ENCODE measurements at places on chromosomes 12 and 14. TPM values are rescaled to one million over a fixed set of nuclear protein-coding genes. Genes with fewer than 3 reads are reported as not detected.

DNA sequence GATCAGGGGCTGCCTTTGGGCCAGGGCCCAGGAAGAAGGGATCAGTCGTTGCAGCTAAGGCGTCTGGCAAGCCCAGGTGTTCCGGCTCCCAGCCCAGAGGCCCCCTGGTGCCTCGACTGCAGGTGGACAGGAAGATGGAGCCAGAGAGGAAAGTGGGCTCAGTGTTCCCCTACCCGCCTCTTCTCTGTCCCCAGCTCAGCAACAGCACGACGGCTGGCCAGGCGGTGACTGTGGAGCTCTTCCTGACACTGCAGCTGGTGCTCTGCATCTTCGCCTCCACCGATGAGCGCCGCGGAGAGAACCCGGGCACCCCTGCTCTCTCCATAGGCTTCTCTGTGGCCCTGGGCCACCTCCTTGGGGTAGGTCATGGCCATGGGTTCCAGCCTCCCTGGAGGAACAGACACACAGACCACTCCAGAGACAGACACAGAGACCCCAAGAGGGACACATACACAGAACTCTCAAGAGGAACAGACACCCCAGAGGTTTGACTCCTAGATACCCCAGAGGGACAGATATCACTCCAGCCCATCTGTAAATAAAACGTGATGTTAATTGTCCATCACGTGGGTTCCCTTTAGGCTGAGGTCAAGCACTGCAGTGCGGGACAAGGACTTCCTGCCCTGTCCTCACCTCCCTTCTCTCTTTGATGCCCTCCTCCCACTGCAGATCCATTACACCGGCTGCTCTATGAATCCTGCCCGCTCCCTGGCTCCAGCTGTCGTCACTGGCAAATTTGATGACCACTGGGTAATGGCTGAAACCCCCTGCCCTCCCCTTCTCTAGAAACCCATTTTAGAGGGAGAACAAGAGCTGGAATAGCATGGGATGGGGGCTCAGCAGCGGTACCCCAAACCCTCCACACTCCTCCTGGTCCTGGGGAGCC is 3.7 kb downstream of the AQP2 start:
- DNase-seq, result no peak

The TPPP2 gene
- not detected for total RNA-seq

DNA sequence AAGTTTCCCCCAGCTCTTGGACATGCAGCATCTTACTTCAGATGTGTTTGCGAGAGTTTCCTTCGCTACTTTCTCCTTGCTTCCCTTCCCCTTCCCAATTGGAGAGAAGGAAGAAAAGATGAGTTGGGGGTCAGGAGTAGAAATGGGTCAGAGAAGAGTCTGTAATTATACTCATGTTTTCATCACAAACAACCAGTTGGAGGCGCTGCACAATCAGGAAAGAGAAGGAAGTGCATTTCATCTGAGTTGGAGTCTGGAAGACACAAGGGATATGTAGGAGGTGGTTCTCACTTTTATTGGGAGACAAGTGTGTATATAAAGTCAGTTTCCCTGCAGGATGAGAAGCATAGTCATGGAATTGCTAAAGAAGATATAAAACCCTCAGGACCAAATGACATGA is 31.3 kb upstream of the VSX2 start:
- no peak for DNase-seq

DNA sequence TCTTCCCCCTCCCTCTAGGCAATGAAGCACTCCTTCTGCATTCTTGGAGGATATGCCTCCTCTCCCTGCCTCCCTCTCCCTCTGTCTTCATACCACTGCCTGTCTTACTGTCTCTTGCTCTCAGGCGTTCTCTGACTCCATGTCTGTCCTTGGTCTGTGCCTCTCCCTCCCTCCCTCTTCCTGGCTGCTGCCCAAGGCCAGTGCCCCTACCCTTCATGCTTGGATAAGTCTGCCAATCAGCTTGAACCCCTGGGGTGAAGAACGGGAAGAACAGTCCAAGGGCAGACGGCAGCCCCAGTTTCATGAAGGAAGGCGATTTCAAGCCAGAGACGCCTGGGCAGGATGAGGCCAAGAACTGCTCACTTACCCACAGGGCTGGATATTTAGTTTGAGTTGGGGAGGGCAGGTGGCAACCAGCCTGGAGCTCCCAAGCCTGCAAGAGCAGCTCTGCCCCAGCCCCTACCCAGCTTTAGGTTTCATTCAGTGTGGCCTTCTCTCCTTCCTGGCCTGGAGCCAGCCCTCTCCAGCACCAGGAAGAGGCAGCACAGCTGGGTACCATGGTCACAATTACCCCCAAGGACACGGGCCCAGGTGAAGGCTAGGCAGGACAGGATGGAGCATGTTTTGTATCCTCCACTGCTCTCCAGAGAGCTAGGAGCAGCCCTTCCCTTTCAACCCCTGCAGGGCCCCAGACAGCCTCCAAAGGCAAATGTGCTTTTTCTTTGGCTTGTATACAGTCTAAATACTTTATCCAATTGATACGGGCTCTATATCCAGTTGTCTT is 35.8 kb upstream of the LTBP2 start:
- DNase-seq, result no peak

DNA sequence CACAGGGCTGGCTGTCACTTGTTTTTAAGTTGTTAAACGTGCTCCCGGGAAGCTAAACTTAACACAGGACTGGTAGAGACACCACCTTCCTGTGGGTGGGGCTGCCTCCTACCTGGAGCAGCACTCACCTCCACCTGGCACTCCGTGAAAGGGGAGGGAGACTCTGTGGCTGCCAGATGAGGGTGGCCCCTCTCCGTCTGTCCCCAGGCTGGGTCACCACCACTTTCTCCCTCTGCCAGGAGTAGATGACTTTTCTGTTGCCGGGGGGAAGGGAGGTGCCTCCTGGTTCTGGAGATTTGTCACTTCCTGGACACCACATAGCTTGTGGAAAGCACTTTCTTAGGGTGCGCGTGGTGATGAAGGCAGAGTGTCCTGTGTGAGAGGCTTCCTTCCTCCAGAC is 81.3 kb downstream of the WDR20 start:
- no peak for DNase-seq

- DNase-seq, result no peak
Measured at GRCh38 chr14:71049435-71050133, 142.3 kb downstream of the PCNX1 start.

GRCh38 chr12:120764816-120765215 is 39.2 kb downstream of the ACADS start:
- no peak for DNase-seq

DNA sequence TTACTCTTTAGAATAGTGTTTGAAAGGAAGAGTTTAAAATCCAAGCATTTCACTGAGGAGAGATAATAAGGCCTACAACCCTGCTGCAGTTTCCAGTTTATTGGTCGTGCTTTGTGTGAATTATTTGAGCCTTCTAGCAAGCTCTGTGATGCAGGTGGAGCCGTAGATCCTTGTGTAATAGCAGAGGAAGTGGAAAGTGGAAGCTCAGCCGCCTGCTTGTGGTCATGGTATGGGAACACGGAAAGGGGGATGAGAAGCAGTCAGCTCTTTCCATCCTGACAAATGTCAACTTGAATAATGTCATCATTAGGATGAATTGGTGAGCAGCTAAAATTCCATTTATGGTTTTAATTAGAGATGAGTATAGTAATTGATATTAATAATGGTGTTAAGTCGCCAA is 29.1 kb downstream of the SYNE2 start:
- DNase-seq, result no peak

- DNase-seq, result no peak
Measured at GRCh38 chr12:3252450-3252891, 175.3 kb downstream of the TSPAN9 start.

GRCh38 chr12:113497693-113498092 is 26.0 kb upstream of the LHX5 start:
- DNase-seq, result no peak

DNA sequence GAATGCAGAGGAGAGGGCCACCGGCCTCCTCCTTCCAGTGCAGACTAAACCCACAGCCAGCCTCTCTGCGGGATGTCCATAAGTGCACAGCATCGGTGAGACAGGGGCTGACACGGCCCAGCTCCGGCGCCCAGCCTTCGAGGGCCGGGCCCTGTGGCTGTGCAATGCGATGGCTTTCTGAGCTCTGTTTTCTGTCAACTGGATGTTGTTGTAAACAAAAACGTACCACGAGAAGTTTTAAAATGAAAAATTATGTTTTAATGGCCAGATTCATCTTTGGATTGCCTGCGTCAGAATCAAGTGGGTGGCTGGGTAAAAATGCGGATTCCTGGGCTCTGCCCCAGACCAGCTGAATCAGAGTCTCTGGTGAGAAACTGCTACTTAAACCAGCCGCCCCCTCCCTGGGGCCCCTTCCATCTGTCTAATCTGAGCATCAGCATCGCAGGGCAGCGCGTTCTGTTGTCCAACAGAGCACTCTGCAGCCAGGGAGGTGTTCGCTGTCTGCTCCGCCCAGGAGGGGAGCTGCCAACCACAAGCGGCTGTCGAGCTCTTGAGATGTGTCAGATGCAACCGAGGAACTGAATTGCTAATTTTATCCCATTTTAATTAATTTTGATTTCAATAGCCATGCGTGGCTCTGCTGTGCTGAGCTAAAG is 133.4 kb downstream of the RFLNA start:
- peak; percentile 49 for DNase-seq

The STON2 gene
- total RNA-seq, result 0.66 TPM

- DNase-seq, result no peak
Measured at GRCh38 chr12:694734-695503, 31.7 kb upstream of the NINJ2 start.

The CCDC38 gene
- total RNA-seq, result 0.50 TPM

- no peak for DNase-seq
Measured at GRCh38 chr14:103206836-103207387, 83.7 kb downstream of the TNFAIP2 start.

GRCh38 chr12:93039930-93040329 is 110.8 kb upstream of the EEA1 start:
- DNase-seq, result no peak

- DNase-seq, result no peak
Measured at GRCh38 chr12:92027701-92028440, 117.8 kb downstream of the BTG1 start.

The FAM181A gene
- not detected for total RNA-seq

GRCh38 chr14:68927956-68928675 is 51.0 kb downstream of the ACTN1 start:
- DNase-seq, result no peak

All from activated CD8-positive, alpha-beta memory T cell treated with anti-CD3 and anti-CD28 coated beads, Interleukin-2, amount 10 ng/mL, durations not matched to agents 7 days and 5 days (primary cell).